ENCODE measurements at places on chromosomes 3 and 15.

GRCh38 chr3:125073390-125073905 is 17.7 kb upstream of the HEG1 start:
- no peak for DNase-seq

DNA sequence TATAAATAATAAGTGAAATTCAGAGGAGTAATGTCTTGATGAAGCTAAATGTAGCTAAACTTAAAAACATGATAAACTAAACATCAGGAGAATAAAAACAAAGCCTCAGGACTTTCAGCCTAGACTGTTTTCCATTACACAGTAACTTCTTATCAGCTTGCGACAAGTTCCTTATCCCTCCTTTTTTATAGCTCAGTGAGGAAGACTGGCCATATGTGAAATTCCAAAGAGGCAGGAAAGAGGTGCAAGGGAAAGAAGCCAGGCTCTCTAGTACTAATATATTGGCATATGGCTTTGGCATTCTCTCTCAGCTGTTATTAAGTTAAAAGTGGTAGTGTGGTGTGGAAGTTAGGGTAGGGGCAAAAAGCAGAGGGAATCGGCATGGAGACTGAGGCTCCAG is 4.4 kb downstream of the COX17 start:
- DNase-seq, result no peak

GRCh38 chr3:120102674-120103073 is 8.4 kb upstream of the GSK3B start:
- no peak for DNase-seq

DNA sequence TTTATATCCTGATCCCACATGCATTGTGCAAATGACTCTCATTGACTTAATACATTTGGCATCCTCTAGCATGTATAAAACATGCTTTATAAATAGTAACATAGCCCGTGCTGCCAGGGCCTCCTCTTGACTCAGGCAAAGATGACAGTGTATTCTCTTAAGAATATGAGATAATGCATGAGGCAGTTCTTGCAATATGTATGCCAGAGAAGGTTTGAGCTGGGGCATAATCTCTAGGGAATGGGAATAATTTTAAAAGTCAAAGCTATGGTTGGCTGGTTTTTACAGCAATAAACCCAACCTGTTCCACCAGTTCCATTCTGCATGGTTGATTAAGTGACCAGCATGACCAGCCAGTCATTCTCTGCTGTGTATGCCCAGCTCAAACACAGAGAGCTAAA is 179.0 kb upstream of the PFN2 start:
- DNase-seq, result no peak

DNA sequence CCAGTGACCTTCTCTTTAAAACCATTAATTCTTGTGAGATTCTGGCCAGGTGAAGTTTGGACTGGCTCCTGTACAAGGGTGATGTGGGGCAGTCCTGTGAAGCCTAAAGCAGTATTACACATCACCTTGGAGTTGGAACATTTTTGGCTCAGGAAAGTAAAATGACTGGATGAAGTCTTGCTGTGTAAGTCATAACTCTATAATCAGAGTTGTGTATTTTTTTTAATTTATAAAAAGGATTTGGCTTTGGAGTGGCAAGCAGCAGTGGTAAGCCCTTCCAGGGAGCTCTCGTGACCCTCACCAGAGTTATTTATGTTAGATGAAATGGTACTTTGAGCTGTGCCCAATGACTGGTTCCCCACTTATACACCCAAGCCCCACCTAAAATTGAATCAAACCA is 331.2 kb upstream of the DCBLD2 start:
- DNase-seq, result no peak

GRCh38 chr3:138009476-138010272 is at the start of gene CLDN18:
Gene CLDN18, plus strand, starts transcription at chr3:138010165. Its CDS starts 61 bp downstream, at chr3:138010226.
- DNase-seq, result no peak

DNA sequence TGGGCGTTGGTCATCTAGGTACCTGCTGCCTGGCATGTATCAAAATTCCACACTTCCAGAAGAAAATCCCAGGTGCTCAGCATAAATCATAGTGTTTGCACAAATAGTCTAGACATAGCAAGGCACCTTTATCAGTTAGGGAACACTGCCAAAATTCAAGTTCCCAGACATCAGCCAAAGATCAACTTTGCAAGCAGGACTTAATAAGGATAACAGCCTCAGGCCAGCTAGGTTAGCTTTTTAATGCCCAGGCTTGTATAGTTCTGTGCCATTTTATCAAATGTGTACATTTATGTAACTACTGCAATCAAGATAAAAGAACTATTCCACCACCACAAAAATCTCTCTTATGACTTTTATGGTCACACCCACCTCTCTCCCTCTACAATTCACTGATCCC is 30.7 kb downstream of the DZIP3 start:
- DNase-seq, result no peak

- no peak for DNase-seq
Observed at GRCh38 chr15:88395241-88395640, 71.9 kb downstream of the MRPL46 start.

DNA sequence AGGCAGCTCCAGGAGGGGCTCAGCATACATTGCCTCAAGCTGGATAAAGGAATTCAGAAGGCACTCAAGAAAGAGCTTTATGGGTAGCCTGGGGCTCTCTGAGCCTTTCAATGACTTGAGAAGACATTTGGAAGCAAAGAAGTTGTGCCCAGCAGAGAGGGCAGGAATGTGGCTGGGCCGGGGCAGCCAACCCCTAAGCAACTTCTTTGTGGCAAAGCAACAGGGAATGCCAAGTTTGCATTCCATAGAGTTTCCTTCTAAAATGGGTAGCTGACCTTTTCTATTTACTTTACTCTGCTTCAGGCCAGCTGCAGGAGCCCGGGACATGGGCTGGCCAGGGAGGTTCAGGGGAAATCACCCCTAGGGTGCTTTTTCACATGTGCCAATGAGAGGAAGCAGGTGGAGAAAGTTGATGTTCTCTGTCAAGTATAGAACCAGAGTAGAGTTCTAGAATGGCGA is 45.6 kb downstream of the CCDC12 start:
- no peak for DNase-seq

DNA sequence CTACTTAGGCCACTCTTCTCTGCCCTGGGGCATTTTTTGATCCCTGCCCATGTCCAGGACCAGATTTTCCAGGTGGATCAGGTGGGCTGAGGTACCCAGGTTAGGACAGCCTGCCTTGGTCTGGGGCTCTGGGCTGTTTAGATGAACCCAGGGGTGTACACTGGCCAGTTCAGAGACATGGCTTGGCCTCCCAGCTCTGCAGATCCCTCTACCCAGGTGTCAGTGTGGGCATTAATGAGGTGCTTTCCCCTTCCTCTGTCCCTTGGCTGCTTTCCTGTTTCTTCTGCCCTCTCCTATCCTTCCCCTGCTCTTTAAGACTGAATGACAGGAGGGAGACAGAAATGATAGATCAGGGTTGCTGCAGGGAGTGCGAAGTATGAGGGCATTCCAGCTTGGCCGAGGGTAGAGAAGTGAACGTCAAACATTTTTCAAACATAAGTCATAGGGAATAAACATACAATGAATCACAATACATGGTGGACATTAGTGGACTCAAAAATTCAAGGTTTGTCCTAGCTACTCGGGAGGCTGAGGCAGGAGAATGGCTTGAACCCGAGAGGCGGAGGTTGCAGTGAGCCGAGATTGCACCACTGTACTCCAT is 30.5 kb downstream of the RTP1 start:
- DNase-seq, result no peak

GRCh38 chr3:42640771-42641370 is 12.6 kb upstream of the ZBTB47 start:
- DNase-seq, result no peak
